ENCODE measurements at places on chromosomes 2 and 18.

- DNase-seq: no peak
Observed at GRCh38 chr18:31048216-31048615, 5.7 kb upstream of the DSC3 start.

GRCh38 chr2:63124218-63124617 lies 73.6 kb downstream of the OTX1 start:
- DNase-seq: no peak

DNA sequence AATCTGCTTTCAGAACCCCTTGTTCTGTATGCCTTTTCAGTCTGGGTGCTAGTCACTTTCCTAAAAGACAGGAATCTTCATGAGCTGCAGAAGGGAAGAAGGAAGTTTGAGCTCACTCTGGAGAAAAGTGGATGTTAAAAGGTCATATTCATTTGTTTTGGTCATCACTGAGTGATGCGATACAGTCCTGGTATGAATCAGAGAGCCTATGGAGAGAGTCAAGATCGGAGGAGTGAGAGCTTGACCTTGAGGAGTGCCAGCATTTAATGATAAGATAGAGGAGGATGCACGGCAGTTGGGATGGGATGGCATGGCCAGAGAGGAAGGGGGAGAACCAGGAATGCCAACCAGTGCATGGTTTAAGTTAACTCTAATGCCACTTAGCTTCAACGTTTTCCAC lies 19.6 kb downstream of the USP39 start:
- no peak for DNase-seq

DNA sequence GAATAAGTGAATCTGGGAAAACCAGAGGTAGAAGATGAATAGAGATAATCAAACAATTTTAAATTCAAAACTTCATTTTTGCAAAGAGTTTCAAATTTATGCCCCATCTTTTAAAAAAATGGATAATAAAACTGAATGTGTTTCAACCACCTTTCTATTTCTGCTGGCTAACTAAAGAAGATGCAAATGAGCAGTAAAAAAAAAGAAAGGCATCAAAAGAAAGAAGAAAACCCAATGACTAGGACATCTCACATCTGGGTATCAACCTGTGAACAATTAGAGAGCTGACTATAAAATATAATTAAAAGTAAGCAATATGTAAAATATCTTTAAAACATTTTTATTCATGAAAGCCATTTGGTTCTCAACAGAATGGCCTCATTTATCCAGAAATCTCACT lies 2.5 kb downstream of the PGAP1 start:
- no peak for DNase-seq

Measured in lower lobe of right lung (tissue), 2 donors.